ENCODE measurements at places on chromosomes 7 and 10. TPM values are rescaled to one million over a fixed set of nuclear protein-coding genes. Genes with fewer than 3 reads are reported as not detected.

- no peaks in the 10 kb centered on the region for H3K4me1 ChIP-seq
- DNase-seq: no peak
- no peak overlapping the region for H3K27ac ChIP-seq
- H3K27me3 ChIP-seq: peaks cover 4% of the 10 kb centered on the region
Measured at GRCh38 chr10:95122736-95123135, 53.4 kb upstream of the CYP2C8 start.

- no peaks in the 10 kb centered on the region for H3K4me1 ChIP-seq
- H3K27me3 ChIP-seq: peaks cover 13% of the 10 kb centered on the region
- H3K36me3 ChIP-seq: no peaks in the 10 kb centered on the region
- H3K27ac ChIP-seq: no peak overlapping the region
- no peak overlapping the region for H3K4me3 ChIP-seq
Measured at GRCh38 chr7:103962070-103962469, 27.4 kb downstream of the RELN start.

- peak overlapping the region; percentile 34 for H3K4me3 ChIP-seq
- no peaks in the 10 kb centered on the region for H3K27me3 ChIP-seq
- peak overlapping the region; percentile 79 for H3K27ac ChIP-seq
- no peak for DNase-seq
- peaks cover 2% of the 10 kb centered on the region for H3K36me3 ChIP-seq
Measured at GRCh38 chr7:17305387-17306171, 7.1 kb downstream of the AHR start.

GRCh38 chr10:125812128-125812750 is 10.8 kb downstream of the UROS start:
- DNase-seq: no peak
- H3K27me3 ChIP-seq: no peaks in the 10 kb centered on the region
- no peaks in the 10 kb centered on the region for H3K4me1 ChIP-seq
- H3K27ac ChIP-seq: no peak overlapping the region

- peaks cover 82% of the 10 kb centered on the region for H3K4me1 ChIP-seq
- no peaks in the 10 kb centered on the region for H3K36me3 ChIP-seq
- H3K4me3 ChIP-seq: no peak overlapping the region
- H3K27me3 ChIP-seq: no peaks in the 10 kb centered on the region
- H3K27ac ChIP-seq: no peak overlapping the region
Measured at GRCh38 chr7:139769761-139770160, 8.0 kb downstream of the HIPK2 start.

- no peak overlapping the region for H3K27ac ChIP-seq
- H3K27me3 ChIP-seq: peaks cover 12% of the 10 kb centered on the region
- no peak overlapping the region for H3K4me3 ChIP-seq
- no peaks in the 10 kb centered on the region for H3K36me3 ChIP-seq
Measured at GRCh38 chr10:78832281-78832680, 236.5 kb upstream of the ZMIZ1 start.

GRCh38 chr7:45990276-45990675 is 69.2 kb upstream of the IGFBP3 start:
- no peaks in the 10 kb centered on the region for H3K27me3 ChIP-seq
- no peak overlapping the region for H3K4me3 ChIP-seq
- no peak for DNase-seq
- no peak overlapping the region for H3K27ac ChIP-seq

DNA sequence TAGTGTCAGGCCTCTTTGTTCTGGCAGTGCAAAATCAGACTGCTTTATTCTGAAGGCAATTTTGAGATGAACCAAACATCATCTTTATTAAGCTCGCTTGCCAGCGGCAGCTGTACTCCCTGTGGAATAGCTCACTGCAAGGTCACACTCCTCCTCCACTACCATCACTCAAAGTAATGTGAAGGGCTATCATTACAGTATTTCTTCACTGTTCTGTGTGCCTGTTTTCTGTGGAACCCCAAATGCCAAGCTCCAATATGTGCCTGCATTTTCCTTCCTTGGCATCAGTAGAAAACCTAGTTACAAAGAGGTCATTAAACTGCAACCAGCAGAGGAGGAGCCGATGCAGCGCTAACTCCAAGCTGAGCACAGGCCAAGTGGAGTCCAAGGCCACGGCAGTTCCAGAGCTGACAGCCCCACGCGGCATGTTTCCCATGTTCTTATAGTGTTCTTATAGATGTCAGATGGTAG is 21.4 kb downstream of the BCCIP start:
- DNase-seq: no peak
- peaks cover 7% of the 10 kb centered on the region for H3K36me3 ChIP-seq
- no peaks in the 10 kb centered on the region for H3K4me1 ChIP-seq
- H3K27me3 ChIP-seq: no peaks in the 10 kb centered on the region

GRCh38 chr10:72407471-72407870 is 52.8 kb upstream of the DNAJB12 start:
- peaks cover 7% of the 10 kb centered on the region for H3K36me3 ChIP-seq
- H3K27me3 ChIP-seq: no peaks in the 10 kb centered on the region
- no peak overlapping the region for H3K27ac ChIP-seq
- H3K4me3 ChIP-seq: no peak overlapping the region
- DNase-seq: no peak
- no peaks in the 10 kb centered on the region for H3K4me1 ChIP-seq

DNA sequence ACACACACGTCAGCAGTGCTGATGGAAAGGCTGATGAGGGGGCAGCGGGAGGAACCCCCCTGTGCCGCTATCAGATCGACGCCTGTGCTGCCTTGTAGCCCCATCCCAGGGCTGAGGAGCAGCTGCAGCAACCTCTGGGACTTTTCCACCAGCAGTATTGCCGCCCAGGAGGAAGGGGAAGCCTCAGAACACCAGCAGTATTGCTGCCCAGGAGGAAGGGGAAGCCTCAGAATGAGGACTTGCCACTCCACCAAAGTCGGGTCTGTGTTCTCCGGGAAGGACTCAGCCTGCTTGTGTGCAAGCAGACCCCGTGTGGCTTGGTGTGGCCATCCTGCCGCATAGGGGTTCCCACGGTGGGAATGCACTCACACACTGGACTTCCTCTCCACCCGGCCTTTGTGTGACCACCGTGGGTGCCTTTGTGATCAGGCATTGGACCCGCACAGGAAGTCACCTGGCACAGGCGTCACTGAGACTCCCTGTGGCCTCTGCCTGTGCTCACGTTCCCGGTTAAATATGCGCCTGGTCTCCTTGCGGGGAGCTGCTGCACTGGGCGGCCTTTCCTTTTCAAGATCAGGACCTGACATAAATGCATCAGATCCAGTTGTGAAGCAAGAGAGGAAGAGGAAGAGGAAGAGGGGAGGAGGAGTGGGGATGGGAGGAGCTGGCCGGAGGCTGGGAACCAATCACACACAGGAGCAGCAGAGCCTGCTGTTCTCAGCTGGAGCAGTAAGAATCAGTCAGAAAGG is 248.5 kb downstream of the DNAJB6 start:
- peak; percentile 20 for DNase-seq
- H3K4me1 ChIP-seq: peaks cover 16% of the 10 kb centered on the region
- no peak overlapping the region for H3K27ac ChIP-seq
- no peaks in the 10 kb centered on the region for H3K36me3 ChIP-seq
- H3K27me3 ChIP-seq: peaks cover 7% of the 10 kb centered on the region

GRCh38 chr7:20293336-20293735 is 37.4 kb upstream of the ITGB8 start:
- H3K27me3 ChIP-seq: no peaks in the 10 kb centered on the region
- no peaks in the 10 kb centered on the region for H3K36me3 ChIP-seq

Gene TCERG1L
- not detected for total RNA-seq

Gene AOC1
- total RNA-seq: not detected

Gene GPER1
- total RNA-seq: not detected

Gene TDRD1
- 0.79 TPM for total RNA-seq

Gene PPP1R17
- not detected for total RNA-seq

Gene IRF5
- 1.9 TPM for total RNA-seq

Gene GJD4
- total RNA-seq: not detected
